ENCODE measurements at places on chromosomes 2 and 18.

DNA sequence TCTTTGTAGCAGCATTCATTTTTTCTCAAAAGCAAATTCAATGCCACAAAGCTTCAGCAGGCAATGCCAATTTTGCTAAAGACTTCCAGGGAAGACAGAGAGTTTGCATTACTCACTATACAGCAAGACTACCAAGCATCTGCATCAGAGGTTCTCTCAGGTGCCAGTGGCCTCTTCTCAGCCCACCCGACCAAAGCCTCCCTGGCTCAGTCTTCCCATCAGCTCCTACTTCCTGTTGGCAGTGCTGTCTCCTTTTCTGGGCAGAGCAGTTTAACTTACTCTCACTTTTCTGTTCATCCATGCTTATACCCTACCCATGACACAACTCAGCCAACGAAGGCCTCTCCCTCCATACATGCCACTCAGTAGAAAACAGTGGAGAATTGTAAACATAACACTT lies 157.1 kb downstream of the TRABD2A start:
- DNase-seq, result no peak

DNA sequence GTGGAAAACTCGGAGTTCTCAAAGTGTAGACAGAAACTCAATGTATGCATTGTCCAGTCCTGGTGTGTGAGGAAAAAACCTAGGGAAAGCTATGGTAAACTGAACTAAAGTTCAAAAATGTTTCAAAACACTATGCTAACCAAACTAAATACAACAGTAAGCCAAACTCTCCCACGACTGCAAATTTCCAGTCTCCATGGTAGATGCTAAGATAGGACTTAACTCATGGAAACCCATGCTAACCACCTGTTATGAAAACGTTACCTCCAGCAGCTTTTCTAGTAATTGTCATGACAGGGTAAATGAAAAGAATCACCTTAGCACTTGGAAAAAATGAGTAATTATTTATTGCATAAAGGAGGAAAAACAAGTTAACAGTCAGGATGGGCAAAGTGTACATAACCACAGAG lies 135.7 kb upstream of the EPC2 start:
- no peak for DNase-seq

DNA sequence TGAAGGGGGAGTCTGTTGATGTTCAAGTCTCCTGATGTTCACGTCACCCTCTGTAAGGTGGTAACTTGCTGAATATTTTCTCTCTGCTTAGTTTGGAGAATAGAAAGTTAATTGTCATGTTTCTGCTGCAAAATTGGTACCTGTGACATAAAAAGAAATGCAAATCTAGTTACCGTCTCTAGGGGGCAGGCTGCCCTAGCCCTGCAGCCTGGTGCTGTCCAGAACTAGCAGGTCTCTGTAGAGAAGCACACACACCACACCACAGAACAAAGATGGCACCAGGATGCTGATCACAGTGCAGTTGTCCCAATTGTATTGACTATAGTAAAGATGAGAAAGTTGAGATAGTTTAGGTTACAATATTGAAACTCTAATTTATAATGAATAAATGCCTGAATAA lies 47.0 kb downstream of the SLC9A4 start:
- peak; percentile 61 for DNase-seq

GRCh38 chr2:155839436-155839835 lies 493.1 kb downstream of the NR4A2 start:
- DNase-seq, result no peak

Measured in erythroblast (primary cell).